Effector CD8-positive, alpha-beta T cell (primary cell): ENCODE measurements at places on chromosomes 16 and 17.

GRCh38 chr17:45703348-45703747, 80.8 kb upstream of the CRHR1 start:
- no peak for DNase-seq

GRCh38 chr16:55642611-55643010, 13.2 kb upstream of the SLC6A2 start:
- DNase-seq, result no peak

- DNase-seq, result no peak
Observed at GRCh38 chr17:5139458-5139732, 23.6 kb downstream of the USP6 start.

- DNase-seq, result no peak
Observed at GRCh38 chr17:64001763-64002529, 3.8 kb downstream of the PRR29 start.

- no peak for DNase-seq
Observed at GRCh38 chr17:12995106-12995895, 22.5 kb downstream of the ELAC2 start.

GRCh38 chr16:27364493-27365141, 37.4 kb upstream of the IL21R start:
- no peak for DNase-seq

DNA sequence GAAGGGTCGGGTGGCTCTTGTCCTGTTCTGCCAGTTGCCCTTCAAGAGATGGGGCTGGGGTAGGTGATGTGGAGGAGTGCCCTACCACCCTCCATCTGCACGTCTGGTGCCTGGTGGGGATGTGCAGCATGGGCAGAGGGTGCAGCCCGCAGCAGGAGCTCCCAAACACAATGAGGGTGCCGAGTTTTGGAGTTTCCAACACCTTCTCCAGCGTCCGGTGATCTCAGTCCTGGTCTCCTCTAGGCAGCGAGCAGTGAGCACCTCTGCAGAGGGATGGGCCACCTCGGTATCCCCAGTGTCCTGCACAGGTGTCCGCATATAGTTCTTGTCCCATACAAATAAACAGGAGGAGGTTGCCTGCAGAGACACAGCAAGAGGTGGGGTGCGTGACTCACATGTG, 136.0 kb downstream of the ENGASE start:
- no peak for DNase-seq

DNA sequence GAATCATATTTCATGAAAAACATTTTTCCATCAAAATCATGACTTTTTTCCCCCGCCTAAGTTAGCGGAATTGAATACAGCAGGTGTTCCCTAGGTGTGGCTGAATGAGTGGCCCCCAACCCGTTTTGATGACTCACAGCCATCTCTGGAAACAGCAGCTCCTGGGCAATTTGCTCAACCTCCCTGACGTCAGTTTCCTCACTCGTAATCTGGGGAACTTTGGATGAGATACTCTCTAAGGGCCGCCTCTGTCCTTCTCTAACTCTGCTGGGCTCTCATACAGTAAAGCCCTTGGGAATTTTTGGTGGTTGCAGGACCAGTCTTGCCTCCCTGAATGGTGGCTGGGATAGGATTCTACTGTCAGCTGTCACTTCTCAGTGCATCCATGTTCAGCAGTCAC, 11.6 kb upstream of the NTN1 start:
- no peak for DNase-seq

- DNase-seq, result no peak
Observed at GRCh38 chr17:57489321-57489720, 233.0 kb downstream of the MSI2 start.

GRCh38 chr16:85903559-85903958, 4.6 kb downstream of the IRF8 start:
- DNase-seq, result no peak

GRCh38 chr16:4888428-4889135, 41.3 kb downstream of the UBN1 start:
- DNase-seq, result no peak

- no peak for DNase-seq
Observed at GRCh38 chr16:49284962-49285361, 3.3 kb upstream of the CBLN1 start.

GRCh38 chr16:637081-638018, 1.2 kb upstream of the METTL26 start:
- DNase-seq, result peak; percentile 88

DNA sequence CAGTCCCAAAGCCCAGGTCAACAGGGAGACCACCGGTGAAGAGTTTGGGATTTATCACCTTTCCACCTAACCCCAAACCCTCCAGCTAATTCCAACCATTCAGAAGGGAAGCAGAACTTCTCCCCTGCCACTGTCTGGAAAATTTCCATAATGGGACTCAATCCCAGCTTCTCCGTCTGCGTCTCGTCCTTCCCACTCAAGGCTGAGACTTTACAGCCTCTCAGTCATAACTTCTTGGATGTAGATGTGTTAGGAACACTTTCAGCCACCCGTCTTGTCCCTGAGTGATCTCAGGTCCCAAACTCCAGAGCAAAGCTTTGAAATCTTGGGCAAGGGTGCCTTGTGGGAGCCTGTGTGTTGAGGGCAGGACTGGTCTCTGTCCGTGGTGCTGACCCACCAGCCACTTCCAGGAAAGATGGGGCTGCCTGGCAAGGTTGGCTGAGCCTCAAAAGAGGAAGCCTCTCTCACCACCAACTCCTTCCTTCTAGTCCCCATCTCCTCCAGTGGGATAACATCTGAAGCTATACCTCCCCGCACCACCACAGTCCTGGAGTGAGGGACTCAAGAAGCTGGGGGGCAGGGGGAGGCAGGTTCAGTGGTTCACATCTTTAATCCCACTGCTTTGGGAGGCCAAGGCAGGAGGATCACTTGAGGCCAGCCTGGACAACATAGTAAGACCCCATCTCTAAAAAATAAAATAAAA, 9.3 kb downstream of the GAS2L2 start:
- DNase-seq, result no peak
